Activated CD8-positive, alpha-beta T cell treated with anti-CD3 and anti-CD28 coated beads for 36 hours (primary cell): ENCODE measurements at places on chromosomes 3 and 15. TPM values are rescaled to one million over a fixed set of nuclear protein-coding genes. Genes with fewer than 3 reads are reported as not detected.
A peak's percentile ranks its signal among the peaks of the same experiment; 100 is the strongest.

The MINAR1 gene
- total RNA-seq, result 0.45 TPM

DNA sequence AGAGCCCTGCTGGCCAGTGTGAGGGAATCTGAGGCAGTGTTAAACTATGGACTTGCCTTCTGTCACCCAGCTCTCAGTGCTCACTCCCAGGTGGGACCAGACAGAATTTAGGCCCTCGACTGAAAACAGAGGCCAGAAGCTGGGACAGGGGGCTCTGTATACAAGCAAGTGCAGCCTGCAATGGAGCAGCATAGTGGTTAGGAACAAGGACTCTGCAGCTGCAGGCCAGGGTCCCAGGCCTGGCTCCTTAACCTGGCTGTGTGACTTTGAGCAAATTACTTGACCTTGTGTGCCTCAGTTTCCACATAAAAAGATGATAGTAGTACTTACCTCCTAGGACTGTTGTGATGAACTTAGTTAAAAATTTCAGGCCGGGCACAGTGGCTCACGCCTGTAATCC lies 39.8 kb downstream of the CMTM7 start:
- no peak for DNase-seq

GRCh38 chr3:156898296-156898880 lies 72.2 kb downstream of the LEKR1 start:
- no peak for DNase-seq

DNA sequence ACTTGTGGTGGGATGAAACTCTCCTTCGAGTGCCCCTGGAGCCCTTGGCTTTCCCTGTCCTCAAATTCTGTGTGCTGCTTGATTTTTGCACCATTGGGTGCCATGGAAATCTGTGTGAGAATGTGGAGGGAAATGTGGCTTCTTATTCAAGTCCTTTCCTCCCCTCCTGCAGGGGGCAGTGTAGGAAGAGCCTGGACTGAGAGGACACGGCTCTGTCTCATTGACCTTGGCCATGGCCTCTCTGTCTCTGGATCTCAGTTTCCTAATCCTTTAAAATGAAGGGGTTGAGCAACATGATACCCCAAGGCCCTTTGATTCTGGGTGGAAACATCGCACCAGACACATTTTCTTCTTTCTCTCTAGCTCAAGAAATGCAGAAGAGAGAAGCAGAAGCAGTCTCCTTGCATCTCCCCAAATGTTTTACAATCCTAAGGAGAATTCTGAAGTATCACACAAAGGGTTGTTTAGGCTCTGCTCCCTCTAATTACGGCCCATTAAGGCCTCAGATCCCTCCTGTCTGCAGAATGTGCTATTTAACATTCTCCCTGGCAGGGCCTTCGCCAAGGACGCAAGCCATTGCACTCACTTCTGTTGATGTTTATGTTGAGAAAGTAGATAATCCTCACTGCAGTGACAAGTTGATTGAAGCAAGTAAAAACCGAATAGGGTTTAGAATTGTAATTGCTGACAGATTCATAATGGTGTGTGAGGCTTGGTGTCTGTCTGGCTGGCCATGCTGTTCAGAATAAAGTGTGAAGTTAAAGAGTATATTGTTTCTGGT lies 169.1 kb downstream of the TPRG1 start:
- DNase-seq, result peak; percentile 41

The ATP13A4 gene
- total RNA-seq, result 3.5 TPM

DNA sequence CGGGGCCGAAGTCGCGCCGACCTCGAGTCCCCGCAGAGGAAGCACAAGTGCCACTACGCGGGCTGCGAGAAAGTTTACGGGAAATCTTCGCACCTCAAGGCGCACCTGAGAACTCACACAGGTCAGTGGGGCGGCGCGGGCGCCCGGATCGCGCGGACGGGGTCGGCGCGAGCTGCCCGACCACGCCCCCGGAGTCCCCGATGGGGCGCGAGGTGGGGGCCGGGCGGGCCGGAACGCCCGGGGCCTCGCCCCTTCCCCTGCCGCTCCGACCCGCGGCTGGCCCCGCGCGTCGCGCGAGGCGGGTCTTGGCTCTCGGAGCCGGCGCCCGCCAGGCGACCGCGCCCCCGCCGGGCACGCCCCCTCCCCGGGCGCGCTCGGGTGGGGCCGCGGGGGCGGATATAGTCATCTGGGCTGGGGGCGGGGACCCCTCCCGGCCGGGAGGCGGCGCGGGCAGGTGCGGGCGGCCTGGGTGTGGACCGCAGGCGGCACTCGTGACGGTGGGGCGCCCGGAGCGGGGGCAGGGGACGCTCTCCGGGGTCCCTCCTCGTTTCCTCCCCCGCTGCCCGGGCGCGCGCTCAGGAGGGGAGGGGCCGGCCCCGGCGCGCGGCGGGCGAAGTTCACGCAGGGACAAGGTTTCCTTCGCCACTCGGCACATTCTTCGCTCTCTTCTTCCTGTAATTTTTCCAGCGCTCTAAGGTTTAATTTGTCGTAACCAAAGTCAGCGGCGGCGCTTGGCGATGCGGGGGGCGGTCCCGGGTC lies 1.2 kb downstream of the KLF13 start:
- peak; percentile 61 for DNase-seq

GRCh38 chr3:132535575-132536441 lies 61.3 kb upstream of the ACKR4 start:
- DNase-seq, result peak; percentile 80

DNA sequence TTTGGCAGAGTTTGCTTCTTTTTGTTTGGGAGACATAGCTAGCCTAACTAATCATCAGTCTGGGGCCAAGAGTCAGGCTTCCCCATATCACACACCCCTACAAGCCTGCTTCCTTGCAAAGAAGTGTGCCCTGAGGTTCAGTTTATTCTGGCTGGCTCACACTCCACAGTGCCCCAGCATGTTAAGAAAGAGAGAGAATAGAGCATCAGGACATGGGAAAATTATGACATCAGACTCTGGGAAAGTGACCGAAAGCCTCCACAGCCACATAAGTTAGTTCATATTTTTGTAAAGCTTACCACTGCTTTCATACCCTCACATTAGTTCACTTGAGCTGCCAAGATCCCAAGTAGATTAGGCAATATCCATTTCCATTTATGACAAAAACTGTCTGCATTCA lies 63.0 kb upstream of the CFAP161 start:
- no peak for DNase-seq

DNA sequence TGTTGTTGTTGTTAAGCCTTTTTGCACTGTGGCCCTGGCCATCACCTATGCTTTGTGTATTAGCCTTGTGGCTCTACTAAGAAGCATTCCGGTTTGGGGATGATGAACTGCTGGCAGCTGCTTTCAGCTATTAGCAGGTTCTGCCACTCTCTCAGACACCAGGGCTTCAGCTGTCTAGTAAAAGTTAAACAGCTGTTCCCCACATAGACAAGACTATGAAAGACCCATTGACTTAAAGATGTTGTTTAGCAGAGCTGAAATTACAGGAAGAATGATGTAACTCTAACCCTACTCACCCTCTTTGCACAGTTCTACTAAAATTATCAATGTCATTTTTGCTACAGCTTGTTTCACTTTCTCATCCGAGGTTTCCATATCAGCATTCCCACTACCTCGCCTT lies 131.2 kb upstream of the CGNL1 start:
- DNase-seq, result no peak

DNA sequence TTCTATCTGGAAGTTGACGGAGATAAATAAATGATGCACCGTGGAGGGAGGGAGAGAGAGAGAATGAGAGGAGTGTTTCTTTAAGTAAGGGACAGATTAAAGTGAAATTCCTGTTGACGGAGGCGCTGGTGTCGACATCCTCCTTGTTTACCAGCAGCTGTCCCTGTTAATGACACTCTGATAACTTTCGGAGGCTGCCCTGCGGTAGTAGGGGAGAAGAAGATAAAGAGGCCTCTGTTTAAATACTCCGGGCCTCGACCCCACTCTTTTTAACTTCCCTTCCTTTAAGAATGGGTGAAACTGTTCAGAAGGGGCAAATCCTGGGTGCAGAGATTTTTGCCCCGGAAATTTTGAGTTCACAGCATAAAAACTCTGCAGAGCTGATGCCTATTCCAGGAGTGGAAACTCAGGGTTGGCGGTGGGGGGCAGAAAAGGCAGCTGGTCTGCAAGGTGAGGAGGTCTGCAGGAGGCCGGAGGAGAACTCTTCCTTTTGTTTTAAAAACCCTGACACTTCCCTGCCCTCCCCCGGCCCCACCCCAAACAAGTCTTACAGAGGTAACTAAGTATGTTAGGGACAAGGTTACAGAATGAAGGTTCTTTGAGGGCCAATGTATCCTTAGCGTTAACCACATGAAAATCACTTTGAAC lies 276.6 kb upstream of the NR2F2 start:
- DNase-seq, result no peak

DNA sequence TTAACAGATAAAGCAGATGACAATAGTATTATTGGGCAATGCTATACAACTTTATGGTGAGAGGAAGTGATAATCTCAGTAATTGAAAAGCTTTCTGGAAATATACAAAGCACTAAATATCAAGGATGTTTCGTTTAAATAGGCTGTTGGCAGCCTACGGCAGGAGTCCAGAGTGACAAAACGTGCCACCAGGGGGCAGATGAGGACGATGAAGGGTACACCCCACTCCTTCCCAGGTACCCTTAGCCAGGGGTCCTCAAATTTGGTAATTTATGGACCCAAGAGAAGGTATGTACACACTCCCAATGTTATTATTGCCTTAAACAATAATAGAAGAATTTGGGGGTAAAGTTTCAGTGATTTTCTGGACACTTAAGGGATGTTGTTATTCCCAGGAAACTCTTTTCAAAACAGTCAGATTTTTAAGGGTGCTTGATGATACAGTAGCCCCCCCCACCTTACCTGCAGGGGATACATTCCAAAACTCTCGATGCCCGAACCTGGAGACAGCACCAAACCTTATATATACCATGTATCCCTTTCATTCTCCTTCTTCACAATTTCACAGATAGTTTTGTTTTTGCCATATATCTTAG lies 1.4 kb upstream of the MAGEL2 start:
- DNase-seq, result peak; percentile 57

The RTP1 gene
- total RNA-seq, result not detected

DNA sequence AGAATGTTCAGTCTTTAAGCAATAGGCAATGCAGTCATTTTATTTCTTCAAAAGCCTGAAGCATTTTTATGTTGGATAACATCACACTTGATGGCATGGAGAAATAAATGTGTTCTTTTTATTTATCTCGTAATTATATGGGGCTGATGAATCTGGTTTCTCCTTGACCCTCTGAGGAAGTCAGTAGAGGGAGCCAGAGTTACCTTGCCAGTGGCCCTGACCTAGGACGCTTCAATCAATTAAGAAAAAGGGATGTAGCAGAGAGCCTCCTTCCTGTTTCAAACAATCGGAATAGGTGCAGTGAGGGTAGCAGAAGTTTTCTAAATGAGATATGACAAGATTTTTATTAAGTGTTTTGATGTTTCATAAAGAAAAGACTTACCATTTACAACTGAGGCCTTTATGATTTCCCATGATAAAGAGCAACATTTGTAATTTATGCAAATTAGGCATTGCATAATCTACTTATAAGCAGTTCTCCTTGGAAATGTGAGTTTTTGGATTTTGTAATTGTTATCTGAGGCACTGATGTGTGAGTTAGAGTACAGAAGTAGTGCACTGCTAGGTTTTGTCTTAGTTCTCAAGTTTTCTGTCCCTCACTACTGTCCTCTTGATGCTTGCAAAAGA lies 129.1 kb downstream of the RAP2B start:
- peak; percentile 25 for DNase-seq

The C3orf22 gene
- total RNA-seq, result not detected

GRCh38 chr15:82952158-82953081 lies at the start of gene HOMER2:
Gene HOMER2, minus strand, starts transcription at chr15:82952720. Its CDS starts 185 bp downstream, at chr15:82952535.
- peak; percentile 20 for DNase-seq

DNA sequence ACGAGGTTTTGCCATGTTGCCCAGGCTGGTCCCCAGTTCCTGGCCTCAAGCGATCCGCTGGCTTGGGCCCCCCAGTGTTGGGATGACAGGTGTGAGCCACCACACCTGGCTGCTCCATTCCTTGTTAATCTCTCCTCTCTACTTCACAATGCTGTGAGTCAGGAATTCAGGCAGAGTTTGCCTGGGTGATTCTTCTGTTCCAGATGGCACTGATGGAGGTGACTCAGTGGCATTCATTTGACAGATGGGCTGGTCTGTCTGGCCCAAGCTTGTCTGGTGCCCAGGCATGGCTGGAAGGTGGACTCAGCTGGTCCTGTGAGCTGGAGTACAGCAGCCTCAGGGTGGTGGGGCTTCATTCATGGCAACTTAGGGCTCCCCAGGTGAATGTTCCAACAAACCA lies 43.2 kb downstream of the SLC6A20 start:
- DNase-seq, result no peak

- no peak for DNase-seq
Observed at GRCh38 chr3:53473422-53473821, 21.0 kb upstream of the CACNA1D start.

GRCh38 chr3:44045476-44046275 lies 196.0 kb upstream of the TOPAZ1 start:
- DNase-seq, result peak; percentile 63

The RAB6B gene
- total RNA-seq, result 2.0 TPM

The GRK7 gene
- total RNA-seq, result 0.07 TPM

DNA sequence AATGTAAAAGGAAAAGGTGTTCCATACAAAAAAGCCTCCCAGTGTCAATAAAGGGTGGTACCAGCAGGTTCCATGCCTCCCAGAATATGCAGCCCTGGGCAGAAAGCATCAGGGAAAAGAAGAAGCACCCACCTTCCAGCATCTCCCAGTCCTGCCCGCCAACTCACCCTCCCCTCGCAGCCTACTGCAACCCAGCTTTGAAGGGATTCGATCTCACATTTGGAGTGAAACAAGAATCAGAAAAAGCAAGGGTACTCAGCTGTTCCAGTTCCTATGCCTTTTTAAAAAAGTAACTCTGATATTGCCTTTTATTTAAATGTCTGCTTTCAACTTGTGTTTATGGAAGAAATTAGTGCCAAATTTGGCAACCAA lies 166.9 kb downstream of the ADAMTS17 start:
- DNase-seq, result no peak

GRCh38 chr15:88144921-88145653 lies 111.5 kb downstream of the NTRK3 start:
- no peak for DNase-seq

The IMPG2 gene
- 0.14 TPM for total RNA-seq

The NDN gene
- total RNA-seq, result 2.6 TPM

The FRMD5 gene
- 0.23 TPM for total RNA-seq

The TNFAIP8L3 gene
- 0.14 TPM for total RNA-seq

DNA sequence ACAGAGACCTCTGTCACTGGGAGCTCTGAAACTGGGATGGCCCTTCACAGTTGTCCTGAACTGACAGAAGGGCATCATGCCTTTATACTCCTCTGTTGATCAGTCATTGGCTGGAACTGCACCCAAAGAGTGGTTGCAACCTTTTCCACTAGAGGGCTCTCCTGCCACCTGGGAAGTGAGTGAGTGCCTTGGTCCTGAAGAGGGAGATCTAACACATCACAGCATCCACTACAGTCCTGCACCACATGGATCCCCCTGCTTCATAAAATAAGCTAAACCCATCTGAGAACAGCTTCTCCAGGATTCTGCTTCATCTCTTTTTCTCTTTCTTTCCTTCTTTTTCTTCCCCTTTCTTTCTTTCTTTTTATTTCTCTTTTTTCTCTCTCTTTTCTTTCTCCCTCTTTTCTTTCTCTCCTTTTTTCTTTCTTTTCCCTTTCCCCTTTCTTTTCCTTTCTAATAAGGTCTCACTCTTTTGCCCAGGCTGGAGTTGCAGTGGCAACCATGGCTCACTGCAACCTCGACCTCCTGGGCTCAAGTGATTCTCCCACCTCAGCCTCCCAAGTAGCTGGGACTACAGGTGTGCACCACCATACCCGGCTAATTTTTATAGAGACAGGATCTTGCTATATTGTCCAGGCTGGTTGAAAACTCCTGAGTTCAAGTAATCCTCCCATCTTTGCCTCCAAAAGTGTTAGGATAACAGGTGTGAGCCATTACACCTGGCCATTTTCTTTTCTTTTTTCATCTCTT lies 42.8 kb upstream of the RAF1 start:
- peak; percentile 75 for DNase-seq
